ENCODE measurements at places on chromosomes 5 and 9. TPM values are rescaled to one million over a fixed set of nuclear protein-coding genes. Genes with fewer than 3 reads are reported as not detected.
A peak's percentile ranks its signal among the peaks of the same experiment; 100 is the strongest.

The FCN2 gene
- polyA plus RNA-seq = not detected

The ISCA1 gene
- 52.6 TPM for polyA plus RNA-seq

The TEX48 gene
- polyA plus RNA-seq = not detected

The CYLC2 gene
- polyA plus RNA-seq = not detected

The CDH18 gene
- polyA plus RNA-seq = 0.32 TPM

- no peak for DNase-seq
- peak overlapping the region; percentile 67 for H3K27ac ChIP-seq
- H3K4me3 ChIP-seq = no peak overlapping the region
- H3K36me3 ChIP-seq = no peaks in the 10 kb centered on the region
- peaks cover 64% of the 10 kb centered on the region for H3K4me1 ChIP-seq
Observed at GRCh38 chr9:107274096-107274495, 9.0 kb upstream of the RAD23B start.

- no peak for DNase-seq
- no peaks in the 10 kb centered on the region for H3K27me3 ChIP-seq
- H3K27ac ChIP-seq = no peak overlapping the region
- H3K36me3 ChIP-seq = no peaks in the 10 kb centered on the region
- peaks cover 37% of the 10 kb centered on the region for H3K4me1 ChIP-seq
Observed at GRCh38 chr5:160166973-160167623, 47.8 kb upstream of the PWWP2A start.

DNA sequence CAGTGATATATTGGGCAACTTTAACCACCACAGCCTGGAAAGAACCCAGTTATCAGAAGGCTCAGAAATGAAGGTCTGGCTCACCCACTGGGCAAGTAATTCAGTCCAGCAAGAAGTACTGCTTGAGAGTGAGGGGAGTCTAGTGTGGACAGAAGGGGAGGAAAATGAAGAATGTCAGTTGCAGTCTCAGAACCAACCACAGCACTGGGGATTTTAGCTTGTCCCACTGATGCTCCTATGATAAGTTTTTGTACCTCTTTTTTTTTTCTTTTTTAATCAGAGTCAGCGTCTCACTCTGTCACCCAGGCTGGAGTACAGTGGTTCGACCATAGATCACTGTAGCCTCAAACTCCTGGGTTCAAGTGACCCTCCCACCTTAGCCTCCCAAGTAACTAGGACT, 9.4 kb upstream of the CD72 start:
- no peaks in the 10 kb centered on the region for H3K36me3 ChIP-seq
- H3K4me3 ChIP-seq = no peak overlapping the region
- no peaks in the 10 kb centered on the region for H3K27me3 ChIP-seq
- DNase-seq = no peak
- H3K27ac ChIP-seq = no peak overlapping the region
- H3K4me1 ChIP-seq = no peaks in the 10 kb centered on the region

- H3K36me3 ChIP-seq = no peaks in the 10 kb centered on the region
- no peaks in the 10 kb centered on the region for H3K27me3 ChIP-seq
- H3K27ac ChIP-seq = no peak overlapping the region
- peaks cover 14% of the 10 kb centered on the region for H3K4me1 ChIP-seq
- no peak for DNase-seq
Observed at GRCh38 chr5:138450971-138451370, 12.1 kb downstream of the REEP2 start.

DNA sequence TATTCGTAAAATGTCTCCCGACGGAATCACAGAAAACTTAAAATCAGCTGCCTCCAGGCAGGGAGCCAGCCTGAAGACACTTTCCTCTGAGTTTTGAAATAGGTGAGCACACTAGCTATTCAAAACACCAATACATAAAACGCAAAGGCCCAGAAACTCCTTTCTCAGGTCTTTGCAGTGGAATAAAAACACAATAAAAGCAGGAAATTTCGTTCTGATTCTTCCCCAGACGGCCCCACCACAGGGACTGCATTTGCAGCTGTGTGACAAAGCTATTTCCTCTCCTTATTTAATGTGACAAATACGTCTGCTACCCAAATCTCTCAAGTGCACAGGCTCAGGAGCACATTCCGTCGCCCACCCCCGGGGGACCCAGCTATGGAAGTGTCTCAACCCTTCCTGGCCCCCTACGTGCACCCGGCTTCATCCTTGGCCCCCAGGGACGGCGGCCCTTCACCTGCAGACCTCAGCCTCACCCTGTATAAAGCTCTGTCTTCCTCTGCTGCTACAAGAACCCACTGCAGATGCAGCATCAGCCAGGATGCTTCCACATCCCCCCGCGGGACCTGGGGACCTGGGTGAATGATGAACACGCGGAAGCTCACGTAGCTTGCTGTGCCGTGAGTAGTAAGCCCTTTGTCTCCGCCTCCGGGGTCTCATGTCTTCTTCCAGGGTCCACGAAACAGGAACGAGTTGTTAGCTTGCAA, 24.9 kb downstream of the AHRR start:
- H3K4me3 ChIP-seq = no peak overlapping the region
- no peak overlapping the region for H3K27ac ChIP-seq
- no peaks in the 10 kb centered on the region for H3K27me3 ChIP-seq
- no peaks in the 10 kb centered on the region for H3K4me1 ChIP-seq
- H3K36me3 ChIP-seq = no peaks in the 10 kb centered on the region
- DNase-seq = no peak

DNA sequence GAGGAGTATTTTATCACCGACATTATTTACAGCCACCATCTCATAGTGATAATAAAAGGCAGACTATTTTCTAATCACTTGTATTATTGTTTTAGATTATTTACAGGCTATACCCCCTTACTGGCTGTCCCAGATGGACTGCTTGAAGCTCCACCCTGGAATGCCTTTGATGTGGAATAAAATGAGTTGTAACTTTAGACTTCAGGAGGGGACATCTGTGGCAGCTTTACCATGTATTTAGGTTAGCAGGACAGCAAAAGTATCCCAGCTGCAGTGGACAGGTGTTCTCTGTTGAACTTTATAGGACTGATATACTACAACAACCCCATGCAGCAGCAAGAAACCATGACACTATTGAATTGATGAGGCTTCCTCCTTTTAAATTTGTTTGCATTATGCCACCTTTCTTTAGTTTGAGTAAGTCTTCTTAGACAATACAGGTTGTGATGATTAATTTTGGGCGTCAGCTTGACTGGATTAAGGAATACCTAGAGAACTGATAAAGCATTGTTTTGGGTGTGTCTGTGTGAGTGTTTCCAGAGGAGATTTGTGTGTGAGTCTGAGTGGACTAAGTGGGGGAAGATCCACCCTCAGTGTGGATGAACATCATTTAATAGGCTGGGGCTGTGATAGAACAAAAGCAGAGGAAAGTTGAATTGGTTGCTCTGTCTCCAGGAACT, 29.2 kb upstream of the C9orf57 start:
- no peaks in the 10 kb centered on the region for H3K27me3 ChIP-seq
- H3K36me3 ChIP-seq = no peaks in the 10 kb centered on the region
- no peak for DNase-seq
- no peak overlapping the region for H3K4me3 ChIP-seq

- peak; percentile 98 for DNase-seq
- no peaks in the 10 kb centered on the region for H3K27me3 ChIP-seq
- peak overlapping the region; percentile 63 for H3K4me3 ChIP-seq
Observed at GRCh38 chr5:98454904-98455303, 318.6 kb upstream of the RGMB start.

DNA sequence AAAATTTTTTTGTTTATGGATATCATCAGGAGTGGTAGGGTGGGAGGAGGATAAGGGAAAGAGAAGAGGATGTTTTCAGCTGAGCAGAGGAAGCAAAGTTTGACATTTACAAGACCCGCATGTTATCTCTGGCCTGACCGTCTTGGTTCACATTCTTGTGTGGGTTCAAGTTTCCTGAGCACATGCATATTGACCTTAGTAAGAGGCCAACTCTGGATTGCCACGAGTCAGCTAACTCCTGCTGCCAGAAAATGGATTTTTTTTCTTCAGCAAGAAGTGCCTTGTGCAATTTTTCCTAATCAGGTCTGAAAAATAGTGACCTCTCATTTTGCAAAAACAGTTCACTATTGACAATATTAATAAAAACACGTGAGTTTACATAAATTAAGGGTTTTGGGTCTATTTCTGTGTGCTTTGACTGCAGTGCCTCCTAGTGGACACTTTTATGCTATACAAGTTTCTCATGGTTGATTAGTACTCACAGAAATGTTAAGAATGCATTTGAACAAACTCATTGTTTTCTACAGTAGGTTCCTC, 27.1 kb upstream of the BASP1 start:
- peaks cover 47% of the 10 kb centered on the region for H3K4me1 ChIP-seq

DNA sequence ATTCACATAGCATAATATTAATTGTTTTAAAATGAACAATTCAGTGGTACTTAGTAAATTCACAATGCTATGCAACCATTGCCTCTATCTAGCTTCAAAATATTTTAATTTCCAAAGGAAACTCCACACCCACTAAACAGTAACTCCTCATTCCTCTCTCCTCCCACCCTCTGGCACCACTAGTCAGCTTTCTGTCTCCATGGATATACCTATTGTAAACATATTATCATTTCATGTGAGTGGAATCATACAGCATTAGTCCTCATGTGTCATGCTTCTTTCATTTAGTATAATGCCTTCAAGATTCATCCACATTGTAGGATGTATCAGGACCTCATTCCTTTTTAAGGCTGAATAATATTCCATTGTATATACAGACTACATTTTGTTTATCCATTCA, 48.6 kb downstream of the PHF2 start:
- no peak overlapping the region for H3K27ac ChIP-seq
- no peaks in the 10 kb centered on the region for H3K4me1 ChIP-seq
- H3K27me3 ChIP-seq = no peaks in the 10 kb centered on the region
- H3K36me3 ChIP-seq = no peaks in the 10 kb centered on the region

DNA sequence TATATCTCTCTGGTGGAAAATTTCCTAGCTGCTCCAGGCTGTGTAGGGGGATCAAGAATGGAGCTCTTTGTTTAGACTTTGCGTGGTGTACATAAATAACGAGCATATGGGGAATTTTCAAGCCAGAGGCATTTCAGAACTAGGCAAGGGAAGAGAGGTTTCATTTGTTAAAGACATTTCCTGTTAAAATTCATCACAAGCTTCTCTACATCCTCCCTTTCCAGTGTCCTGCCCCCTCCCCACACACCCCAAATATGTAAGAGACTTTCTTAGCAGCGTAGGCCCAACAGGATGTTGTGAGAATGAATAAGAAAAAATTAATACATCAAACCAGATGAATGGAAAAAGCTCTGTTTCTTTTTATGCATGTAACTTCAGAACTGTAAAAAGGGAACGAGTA, 150.3 kb downstream of the GPBP1 start:
- no peaks in the 10 kb centered on the region for H3K27me3 ChIP-seq
- no peak overlapping the region for H3K4me3 ChIP-seq
- H3K4me1 ChIP-seq = no peaks in the 10 kb centered on the region
- H3K27ac ChIP-seq = no peak overlapping the region

DNA sequence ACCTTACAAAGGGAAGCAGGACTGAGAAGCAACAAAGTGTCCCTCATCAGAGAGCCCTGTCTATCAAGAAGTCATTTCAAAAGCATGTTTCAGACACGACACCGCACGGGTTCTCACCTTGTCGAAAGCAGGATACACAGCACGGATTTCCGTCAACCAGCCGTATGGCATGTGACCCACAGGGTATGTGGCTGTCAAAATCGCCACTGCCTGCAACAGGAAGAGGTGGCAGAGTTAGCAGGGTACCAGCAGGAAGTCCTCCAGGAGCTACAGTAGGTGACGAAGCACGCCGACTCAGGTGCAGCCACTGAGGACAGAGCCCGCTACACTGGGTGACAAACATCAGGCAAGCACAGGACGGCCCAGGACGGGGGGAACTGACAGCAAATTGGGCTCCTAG, 81.2 kb downstream of the OTULIN start:
- H3K4me1 ChIP-seq = peaks cover 14% of the 10 kb centered on the region
- H3K27me3 ChIP-seq = no peaks in the 10 kb centered on the region
- no peak overlapping the region for H3K27ac ChIP-seq
- H3K4me3 ChIP-seq = no peak overlapping the region
- H3K36me3 ChIP-seq = peaks cover 24% of the 10 kb centered on the region

DNA sequence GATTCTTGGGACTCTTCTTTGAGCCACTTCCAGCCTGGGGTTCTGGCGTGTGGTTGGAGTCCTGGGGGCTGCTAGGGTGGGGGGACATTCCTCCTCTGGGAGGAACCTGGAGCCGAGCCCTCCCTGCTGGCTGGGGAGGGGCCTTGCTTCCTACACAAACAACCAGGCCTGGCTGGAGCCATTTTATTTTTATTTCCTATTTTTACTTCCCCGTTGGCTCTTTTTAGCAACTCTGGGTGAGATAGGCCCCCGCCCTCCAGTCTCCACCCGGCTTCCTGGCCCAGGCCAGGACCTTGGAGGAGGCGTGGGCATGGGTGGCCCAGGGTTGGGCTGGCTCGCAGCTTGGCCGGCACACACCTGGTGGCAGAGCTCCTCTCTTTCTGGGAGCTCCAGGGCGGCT, 15.1 kb downstream of the RXRA start:
- H3K27ac ChIP-seq = no peak overlapping the region
- no peak overlapping the region for H3K4me3 ChIP-seq
- no peaks in the 10 kb centered on the region for H3K36me3 ChIP-seq
- H3K4me1 ChIP-seq = no peaks in the 10 kb centered on the region
- H3K27me3 ChIP-seq = no peaks in the 10 kb centered on the region
- DNase-seq = no peak

- peaks cover 20% of the 10 kb centered on the region for H3K4me1 ChIP-seq
- no peak overlapping the region for H3K4me3 ChIP-seq
- no peak for DNase-seq
Observed at GRCh38 chr5:136084698-136085097, 47.9 kb upstream of the SMAD5 start.

All from GM23248 (cell line).